ENCODE measurements at places on chromosomes 12 and 14. TPM values are rescaled to one million over a fixed set of nuclear protein-coding genes. Genes with fewer than 3 reads are reported as not detected.

Gene PHETA1
- 4.8 TPM for total RNA-seq

Gene DTX1
- not detected for total RNA-seq

Gene AQP6
- 0.17 TPM for total RNA-seq

Gene OR11H12
- total RNA-seq: 0.12 TPM

Gene NRL
- 1.4 TPM for total RNA-seq

Gene CLEC1A
- not detected for total RNA-seq

Gene PLCZ1
- not detected for total RNA-seq

DNA sequence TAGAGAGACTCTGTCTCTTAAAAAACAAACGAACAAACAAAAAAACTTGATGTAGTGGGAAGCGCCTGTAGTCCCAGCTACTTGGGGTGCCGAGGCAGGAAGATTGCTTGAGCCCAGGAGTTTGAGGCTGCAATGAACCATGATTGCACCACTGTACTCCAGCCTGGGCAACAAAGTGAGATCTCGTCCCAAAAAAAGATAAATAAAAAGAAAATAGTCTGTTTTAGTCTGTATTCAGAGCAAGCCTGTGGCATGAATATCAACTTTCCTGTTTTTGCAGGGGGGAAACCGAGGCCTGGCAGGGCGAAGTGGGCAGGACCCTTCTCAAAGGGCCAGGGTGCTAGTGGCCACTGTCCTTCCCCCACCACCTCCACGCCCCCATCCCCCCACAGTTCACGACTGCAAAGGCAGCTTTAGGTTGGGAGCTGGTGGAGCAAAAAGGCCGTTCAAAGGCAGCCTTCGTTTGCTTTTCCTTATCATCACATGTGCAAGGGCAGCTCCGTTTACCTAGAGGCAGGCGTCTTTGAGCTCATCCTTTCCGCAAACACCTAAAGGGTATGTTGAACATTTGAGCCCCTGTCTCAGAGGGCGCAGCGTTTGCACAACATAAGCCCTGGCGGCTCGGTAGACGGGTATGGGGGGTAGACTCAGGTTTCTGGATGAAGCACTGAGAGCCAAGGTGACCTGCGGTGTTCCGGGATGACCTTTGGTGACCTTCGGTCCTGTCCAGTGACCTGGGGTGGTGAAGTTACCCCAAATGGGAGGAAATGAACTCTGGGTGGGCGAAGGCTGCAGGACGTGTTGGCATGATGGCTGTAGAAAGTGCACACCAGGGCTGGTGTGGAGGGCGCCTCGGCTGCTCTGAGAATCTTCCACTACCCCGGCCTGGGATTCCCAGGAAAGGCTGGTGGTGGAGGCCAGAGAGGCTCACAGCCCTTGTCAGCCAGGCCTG is 8.7 kb upstream of the MEG3 start:
- DNase-seq: no peak

DNA sequence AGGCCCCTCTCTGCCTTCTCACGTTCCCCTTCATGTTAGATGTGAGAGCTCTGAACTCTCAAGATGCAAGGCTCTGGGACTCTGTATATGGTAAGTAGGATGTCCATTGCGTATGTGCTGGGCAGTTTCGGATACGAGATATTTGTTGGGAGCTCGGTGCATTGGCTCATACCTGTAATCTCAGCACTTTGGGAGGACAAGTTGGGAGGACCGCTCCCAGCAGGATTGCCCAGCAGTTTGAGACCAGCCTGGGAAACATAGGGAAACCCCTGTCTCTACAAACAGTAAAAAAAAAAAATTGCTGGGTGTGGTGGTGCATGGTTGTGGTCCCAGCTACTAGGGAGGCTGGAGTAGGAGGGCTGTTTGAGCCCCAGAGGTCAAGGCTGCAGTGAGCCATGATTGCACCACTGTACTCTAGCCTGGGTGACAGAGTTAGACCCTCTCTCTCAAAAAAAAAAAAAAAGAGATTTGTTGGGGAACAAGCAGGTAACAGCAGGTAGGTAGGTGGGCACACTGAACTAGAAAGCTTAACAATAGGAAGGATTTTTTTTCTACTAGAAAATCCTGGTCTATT is 3.4 kb downstream of the TMEM120B start:
- no peak for DNase-seq

DNA sequence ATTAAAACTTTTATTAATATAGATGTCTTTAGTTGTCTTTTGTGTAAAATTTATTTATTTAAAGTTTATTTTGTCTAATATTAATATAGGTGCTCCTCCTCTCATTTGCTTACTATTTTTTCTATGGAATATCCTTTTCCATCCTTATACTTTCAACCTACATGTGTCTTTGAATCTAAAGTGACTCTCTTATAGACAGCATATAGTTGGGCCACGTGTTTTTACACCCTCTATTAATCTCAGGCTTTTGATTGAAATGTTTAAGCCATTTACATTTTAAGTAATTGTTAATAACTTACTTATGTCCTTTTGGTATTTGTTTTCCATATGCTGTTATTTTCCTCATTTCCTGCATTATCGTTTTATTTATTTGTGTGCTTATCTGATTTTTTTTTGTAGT is 74.4 kb upstream of the LRFN5 start:
- DNase-seq: no peak

DNA sequence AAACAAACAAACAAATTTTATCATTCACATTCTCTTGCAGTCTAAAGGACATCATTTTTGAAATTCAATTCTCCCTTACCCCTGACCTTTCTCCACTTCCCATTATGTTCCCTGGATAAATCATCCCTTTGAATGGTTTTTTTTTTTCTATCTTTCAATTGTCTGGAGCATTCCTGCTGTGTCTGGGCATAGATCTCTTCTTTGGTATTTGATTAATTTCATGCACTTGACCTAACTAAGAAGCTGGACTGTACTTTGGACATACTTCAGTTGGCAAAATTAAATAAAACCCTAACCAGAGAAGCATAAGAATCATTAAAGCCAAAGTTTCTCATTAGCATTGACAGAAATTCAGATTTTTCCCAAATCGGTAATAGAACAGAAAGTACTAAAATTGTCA is 163.6 kb upstream of the BMP4 start:
- no peak for DNase-seq

DNA sequence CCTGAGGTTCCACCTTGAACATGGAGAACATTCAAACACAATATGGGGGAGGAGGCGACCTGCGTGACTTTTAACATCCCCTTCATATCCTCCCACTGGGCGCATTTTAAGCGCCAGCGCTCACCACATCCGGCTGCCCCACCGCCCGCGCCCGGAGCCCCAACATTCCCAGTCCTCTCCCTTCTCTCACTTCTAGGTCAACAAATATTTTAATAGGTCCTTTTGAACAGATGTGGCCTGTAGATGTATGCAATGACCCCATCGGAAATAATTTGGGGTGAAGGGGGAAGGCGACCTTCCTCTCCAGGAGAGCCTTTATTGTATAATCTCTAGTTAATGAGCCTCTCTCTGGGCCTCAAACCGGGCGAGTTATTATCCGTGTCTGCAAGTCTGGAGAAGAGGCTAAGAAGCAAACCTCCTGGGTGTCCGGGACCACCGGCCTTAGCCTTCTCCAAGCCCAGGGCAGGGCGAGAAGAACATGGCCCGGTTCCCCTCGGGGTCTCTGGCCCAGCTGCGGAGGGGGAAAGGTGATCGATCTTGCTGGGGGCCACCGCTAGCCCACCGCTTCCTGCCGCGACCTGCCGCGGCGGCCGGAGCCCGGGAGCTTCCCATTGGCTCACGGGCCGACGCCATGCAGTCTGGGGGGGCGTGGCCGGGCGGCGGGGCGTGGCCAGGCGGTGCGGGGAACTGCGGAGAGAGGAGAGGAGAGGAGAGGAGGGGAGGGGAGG is 83.2 kb upstream of the HMGA2 start:
- DNase-seq: peak; percentile 61

- peak; percentile 24 for DNase-seq
These were observed 134.2 kb downstream of the SYNE2 start for GRCh38 chr14:63986789-63987533.
